ENCODE measurements at places on chromosomes 11 and 22.

- no peak for DNase-seq
These were observed 42.8 kb downstream of the TNRC6B start for GRCh38 chr22:40220316-40221054.

- DNase-seq: no peak
These were observed 81.3 kb upstream of the TP53I11 start for GRCh38 chr11:45031912-45032519.

DNA sequence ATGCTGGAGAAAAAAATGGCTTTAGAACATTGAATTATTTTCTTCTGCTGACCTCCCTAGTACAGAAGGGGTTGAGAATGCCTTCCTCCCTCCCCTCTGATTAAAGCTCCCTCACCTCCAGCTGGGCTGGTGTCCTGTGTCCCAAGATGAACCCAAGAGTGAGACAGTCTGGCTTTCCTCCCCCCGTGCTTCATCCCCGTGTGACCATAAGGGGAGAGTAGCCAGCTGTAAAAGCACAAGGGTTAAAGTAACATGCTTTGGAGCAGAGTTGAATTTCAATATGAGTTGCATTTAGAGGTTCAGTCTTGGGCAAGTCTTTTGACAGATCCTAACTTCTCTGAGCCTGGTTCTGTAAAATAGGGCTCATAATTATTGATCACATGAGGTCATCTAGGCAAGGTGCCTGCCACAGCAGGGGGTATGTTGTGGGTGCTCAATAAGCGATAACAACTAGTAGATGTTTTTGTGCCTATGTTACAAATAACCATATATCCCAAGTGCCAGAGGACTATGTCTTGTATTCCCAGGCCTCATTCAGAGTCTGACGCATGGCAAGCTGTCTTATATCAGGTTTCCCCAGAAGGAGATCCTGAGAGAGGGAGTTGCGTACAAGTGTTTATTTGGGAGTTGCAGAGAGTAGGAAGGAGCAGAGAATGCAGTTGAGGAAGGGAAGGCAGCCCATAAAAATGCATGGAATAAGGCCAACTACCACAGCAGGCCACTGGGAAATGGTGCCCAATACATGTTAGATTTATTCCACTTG, 4.1 kb downstream of the PRG2 start:
- DNase-seq: no peak

DNA sequence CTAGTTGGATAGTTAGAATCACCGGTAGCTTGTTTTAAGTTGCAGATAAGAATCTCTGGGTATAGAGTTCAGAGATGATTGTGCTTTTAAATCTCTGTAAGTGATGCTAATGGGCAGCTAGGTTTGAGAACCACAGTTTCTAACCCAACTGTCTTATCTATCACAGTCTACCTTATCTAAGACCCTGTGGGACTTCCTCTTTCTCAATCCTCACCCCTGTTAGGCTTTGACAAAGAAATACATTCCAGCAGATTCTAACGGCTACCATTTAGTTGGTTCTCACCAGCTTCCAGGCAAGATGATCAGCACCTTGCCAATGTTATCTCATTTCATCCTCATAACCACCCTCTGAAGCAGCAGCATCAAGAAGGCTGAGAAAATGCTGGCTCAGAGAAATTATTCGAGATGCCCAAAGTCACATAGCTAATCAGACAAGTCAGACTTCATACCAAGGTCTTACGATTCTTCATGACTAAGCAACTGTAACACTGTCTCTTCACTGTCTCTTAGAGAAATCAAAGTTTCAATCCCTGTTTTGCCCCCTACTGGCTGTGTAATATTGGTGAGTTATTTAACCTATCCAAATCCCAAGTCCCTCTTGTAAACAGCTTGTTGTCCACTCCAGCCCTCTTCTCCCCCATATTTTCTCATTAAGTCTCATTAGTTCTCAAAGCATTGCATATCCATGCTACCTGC, 192.4 kb upstream of the API5 start:
- no peak for DNase-seq

DNA sequence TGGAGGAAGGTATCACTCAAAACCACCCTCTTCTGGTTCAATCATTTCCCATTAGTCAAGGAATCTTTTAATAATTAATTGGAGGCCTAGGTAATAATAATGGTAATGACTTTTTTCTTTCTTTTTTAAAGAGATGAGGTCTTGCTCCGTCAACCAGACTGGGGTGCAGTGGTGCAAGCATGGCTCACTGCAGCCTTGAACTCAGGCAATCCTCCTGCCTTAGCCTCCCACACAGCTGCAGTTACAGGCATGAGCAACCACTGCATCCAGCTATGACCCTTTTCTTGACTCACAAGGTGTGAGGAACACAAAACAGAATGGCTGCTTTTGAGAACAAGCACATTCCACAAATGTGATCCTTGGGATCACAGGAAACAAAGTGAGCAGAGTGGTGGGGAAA, 3.6 kb downstream of the POLDIP3 start:
- no peak for DNase-seq
